Kidney epithelial cell (primary cell): ENCODE measurements at places on chromosomes 2 and 18.

- no peak for DNase-seq
Measured at GRCh38 chr2:67219651-67220050, 177.5 kb upstream of the ETAA1 start.

DNA sequence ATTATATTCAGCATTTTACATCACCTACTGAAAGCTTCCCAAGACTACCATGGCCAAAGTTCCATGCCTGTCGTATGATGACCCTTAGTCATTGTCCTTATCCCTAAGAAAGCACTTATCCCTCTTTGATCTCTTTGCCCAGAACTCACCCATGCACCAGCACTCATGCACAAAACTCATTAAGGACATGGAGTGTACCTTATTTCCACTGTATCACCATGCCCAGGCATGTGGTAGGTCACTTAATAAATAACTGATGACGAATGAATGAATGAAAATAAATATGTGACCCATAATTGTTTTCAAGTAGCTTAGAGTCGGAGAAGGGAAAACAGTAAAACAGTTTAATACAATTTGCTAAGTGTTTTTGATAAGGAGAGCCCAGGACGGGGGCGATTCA is 220.1 kb downstream of the IKZF2 start:
- DNase-seq: no peak

- no peak for DNase-seq
Measured at GRCh38 chr2:223832241-223832903, 5.0 kb downstream of the AP1S3 start.

DNA sequence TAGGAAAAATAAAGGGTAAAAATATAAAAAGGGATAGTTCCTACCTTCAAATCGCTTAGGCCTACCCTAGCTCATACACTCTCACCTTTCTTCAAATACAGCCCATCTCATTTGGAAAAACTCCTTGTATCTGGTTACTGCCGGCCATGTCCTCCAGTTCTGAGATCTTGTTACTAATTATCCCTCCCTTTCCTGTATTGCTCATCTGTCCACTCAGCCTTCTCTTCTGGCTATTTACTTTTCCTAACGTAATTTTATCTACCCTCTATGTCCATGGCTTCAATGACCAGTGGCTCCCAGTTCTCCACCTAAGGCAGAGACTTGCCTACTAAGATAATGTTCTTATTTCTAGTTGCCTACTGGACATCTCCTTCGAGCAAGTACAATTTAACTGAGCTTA is 342.9 kb upstream of the ACVR2A start:
- no peak for DNase-seq

GRCh38 chr18:47390410-47391024 is 139.1 kb upstream of the SKOR2 start:
- no peak for DNase-seq

DNA sequence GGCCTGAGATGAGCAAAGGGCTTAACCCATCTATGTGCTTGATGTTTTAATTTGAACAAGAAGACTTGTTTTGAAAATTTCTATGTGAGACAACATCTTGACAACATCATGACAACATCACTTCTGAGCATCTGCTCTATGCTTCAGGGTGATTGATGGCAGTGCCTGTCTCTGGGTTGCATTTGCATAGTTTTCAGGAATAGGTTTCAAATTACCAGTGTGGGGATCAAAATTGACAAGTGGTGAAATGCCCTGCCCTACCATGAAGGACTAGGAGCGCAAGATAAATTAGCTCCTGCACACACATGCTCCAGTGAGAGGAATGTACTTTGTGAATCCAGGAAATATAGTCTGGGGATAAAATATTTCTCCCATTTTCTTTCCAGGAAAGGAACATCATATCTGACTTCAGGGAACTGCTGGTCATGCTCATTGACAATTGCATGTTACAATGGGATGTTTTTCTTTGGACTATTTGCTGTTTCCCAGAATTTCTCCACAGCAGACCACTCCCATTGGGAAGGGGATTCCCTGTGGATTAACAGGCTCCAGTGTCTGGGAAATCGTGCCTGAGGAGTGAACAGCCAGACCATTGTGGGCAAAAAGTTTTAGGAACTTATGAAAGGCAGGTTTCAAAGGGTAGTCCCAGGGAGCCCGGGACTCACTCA is 45.3 kb upstream of the IL1R2 start:
- DNase-seq: no peak

- no peak for DNase-seq
Measured at GRCh38 chr18:3283253-3283863, 21.4 kb downstream of the MYL12B start.

GRCh38 chr18:62617793-62618591 is 95.2 kb downstream of the ZCCHC2 start:
- no peak for DNase-seq

GRCh38 chr2:222242532-222242931 is 56.3 kb downstream of the PAX3 start:
- DNase-seq: no peak

GRCh38 chr2:105455488-105456003 is 56.7 kb upstream of the FHL2 start:
- peak; percentile 100 for DNase-seq

DNA sequence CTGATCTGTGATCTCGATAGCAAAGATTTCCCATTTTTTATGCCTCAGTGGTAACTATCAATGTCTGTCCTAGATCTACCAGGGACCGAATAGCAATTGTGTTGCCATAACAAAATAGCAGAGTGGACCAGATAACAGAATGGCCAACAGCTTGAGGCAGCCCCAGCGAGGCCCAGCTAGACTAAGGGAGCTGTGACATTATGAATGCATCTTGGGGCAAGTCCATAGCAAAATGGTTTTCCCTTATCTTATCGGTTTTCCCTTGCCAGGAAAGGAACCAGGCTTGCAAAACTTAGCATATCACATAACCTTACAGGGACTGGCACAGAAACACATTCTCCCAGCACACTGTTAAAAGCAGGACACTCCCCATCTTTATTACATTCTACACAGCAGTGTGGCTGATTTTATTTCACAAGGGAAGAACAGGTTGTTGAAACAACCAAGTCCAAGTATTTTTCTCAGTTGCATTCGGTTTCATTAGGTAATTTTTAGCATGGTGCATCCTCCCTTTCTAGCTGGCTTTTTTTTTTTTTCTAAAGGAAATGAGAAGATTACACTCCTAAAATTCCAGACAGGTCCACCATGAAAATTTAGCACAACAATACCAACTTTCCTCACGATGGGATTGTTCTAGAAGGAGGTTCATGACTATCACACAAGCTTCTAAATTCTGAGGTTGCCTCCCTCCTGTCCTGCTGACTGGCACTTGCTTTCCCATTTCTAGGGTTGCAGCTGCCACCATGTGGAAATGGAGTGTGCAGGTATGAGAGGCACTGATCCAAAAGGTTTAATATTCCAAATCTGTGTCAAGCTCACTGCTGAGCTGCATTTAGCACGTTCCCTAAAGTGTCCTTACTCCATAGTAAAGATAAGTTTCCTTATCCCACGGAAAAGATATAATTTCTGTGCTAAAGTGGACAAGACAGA is 97.0 kb upstream of the SLC35G4 start:
- DNase-seq: no peak

DNA sequence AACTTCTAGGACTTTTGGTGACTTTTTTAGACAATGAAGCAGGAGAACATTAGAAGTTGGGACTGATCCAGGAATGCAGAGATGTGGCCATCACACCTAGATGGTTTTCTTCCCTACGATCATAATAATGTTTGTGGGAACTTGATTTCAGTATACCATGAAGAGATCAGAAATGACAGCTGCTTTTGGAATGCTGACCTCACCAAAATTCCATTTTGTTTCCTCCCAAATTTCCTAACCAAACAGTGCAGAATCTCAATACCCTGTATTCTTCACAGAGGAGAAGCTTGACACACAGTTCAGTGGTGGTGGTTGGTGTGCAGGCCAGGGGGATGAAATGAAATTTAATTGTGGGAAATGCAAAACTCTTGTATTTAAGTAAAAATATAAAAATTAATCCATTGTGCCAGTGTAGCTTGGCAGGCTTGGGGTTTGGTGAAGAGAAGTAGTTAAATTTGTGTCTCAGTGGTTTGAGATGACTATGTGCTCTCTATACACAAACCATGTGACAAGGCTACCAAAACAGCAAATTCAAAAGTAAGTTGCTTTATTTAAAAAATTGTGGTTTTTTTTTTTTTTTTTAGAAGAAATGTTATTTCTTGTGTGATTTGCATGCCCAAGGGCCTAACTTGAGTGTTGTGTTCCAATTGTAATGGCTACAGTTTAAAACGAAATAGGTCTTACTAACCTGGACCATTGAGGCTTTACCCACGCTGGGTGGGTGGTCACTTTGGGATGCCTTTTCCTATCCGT is 252.4 kb downstream of the LPIN1 start:
- DNase-seq: no peak

GRCh38 chr2:78162202-78162601 is 640.0 kb upstream of the LRRTM4 start:
- DNase-seq: no peak

DNA sequence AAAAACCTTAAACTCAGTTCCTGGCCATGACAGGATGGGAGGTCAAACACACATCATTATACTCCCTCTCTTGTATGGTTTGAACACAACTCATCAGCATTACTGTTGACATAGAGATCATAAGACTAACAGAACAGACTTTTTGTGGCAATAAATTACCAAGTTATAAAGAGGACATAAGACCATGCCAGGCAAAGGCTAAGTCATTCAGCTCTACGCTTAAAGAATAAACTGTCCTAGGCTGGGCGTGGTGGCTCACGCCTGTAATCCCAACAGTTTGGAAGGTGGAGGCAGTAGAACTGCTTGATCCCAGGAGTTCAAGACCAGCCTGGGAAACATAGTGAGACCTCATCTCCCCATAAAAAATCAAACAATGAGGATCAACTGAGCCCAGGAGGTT is 16.4 kb downstream of the NLRC4 start:
- DNase-seq: no peak

DNA sequence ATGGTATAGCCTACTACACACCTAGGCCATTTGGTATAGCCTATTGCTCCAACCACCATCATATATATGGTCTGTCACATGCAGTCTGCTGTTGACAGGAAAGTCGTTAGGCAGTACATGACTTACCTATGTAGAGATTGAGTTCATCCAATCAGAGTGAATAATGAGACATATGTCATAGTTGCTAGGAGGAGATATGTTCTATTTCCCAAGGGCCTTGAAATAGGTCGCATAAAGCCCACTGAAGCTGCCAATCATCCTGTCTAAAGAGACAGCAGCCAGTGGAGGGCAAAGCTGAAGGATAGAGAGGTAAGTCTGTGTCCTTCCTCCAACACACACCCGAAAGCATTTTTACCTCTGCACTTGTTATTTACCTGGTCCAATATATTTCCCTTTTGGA is 263.4 kb downstream of the PTPRM start:
- no peak for DNase-seq

DNA sequence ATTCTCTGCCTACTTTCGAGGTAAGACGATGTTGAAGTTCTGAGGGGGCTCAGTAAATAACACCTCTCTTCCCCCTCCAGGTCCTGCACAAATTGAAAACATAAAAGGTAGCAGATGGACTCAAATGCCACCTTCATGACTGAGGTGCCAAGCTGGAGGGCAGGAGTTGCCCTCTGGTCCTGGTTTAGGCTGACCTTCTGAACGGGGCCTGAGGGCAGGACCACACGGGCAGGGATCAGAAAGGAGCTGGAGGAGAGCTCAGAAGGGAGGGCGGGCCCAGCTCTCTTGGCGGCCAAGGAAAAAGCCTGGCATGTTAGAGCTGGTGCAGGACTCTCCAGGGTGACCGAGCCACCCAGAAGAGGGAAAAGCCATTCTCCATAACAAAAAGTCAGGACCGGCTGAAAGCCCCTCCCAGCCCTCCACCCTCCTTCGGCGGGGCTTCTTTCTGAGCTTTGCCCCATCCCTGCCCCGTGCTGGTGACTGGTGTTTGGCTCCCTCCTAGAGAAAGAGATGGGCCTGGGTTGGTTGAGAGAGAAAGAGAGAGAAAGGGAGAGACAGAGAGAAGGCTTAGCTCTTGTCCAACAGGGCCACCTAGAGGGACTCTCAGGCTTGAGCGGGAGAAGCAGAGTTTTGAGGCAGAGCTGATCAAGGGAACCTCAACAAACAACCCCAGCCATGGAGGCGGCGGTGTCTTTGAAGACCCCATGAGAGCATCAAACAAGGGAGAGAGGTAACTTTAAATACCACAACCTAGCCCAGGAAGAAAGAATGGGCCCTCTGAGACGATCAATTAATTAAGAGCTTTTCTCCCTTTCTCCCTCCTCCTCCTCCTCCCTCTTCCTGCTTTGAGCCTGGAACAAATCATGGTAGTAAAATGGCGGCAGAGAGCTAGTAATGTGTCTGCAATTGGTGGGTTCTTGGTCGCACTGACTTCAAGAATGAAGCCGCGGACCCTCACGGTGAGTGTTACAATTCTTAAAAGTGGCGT is 50.8 kb downstream of the WIPF1 start:
- no peak for DNase-seq

GRCh38 chr2:233976690-233977294 is 59.6 kb downstream of the TRPM8 start:
- DNase-seq: peak; percentile 38

DNA sequence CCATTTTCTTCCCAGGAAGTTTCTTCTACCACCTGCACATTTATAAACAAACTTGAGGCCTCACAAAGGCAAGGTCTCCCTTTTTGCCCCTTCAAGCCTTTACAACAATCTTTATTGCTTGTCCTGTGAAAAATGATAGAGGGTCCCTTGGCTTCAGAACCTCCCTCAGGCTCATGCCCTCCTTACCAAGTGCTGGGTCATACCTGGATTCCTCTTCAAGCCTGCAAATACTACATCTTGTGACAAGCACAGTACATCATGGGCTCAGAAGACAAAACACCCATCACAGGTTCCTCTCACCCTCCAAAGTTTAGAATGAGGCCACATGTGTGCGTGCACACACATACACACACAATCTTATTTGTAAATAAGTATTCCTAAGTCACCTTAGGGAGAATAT is 9.1 kb downstream of the CAPN14 start:
- no peak for DNase-seq

- no peak for DNase-seq
Measured at GRCh38 chr2:124318913-124319312, 293.8 kb downstream of the CNTNAP5 start.

DNA sequence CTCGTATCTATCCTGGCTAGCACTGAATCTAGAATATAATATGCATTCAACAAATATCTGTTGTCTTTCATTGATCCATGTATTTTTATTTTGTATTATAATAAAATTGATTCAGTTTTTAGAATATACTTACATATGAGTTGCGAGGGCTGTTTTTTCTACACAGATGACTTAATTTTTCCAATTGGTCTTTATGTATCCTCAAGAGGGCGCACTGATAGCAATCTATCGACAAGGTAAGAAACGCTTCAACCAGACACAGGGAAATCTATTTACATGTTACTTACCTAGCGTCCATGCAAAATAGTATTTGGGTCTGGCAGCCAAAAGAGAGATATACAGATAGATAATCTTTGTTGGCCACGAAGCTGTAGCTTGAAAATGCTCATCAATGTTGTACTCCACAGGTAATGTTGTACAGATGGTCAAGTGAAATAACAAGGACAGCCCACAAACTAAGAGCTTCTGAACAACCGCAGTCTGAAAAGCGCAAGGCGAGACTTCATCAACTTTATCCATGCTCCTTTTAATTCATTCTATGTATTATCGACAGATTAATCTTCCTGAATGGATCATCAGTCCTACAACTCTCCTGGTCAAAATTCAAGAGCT is 35.5 kb upstream of the KIDINS220 start:
- peak; percentile 55 for DNase-seq
